Airway epithelial cell (primary cell): ENCODE measurements at places on chromosomes 3 and 15. TPM values are rescaled to one million over a fixed set of nuclear protein-coding genes. Genes with fewer than 3 reads are reported as not detected.

ABHD6 gene
- 7.2 and 9.9 TPM in 2 replicates for total RNA-seq

PLSCR2 gene
- not detected in 2 replicates for total RNA-seq

APOD gene
- total RNA-seq: 5.6 and 10.8 TPM in 2 replicates

IL1RAP gene
- 42.8 and 43.4 TPM in 2 replicates for total RNA-seq

RTP1 gene
- total RNA-seq: not detected in 2 replicates

GYG1 gene
- 13.1 and 24.4 TPM in 2 replicates for total RNA-seq

LYZL4 gene
- total RNA-seq: not detected in 2 replicates

AGTR1 gene
- total RNA-seq: 0.07 TPM in 1 of 2 replicates, not detected in the other

GOLGA6L4 gene
- total RNA-seq: 0.42 and 0.46 TPM in 2 replicates

MTFMT gene
- 22.5 and 35.4 TPM in 2 replicates for total RNA-seq

LMOD3 gene
- not detected in 2 replicates for total RNA-seq

GATA2 gene
- total RNA-seq: not detected in 2 replicates

GPR171 gene
- total RNA-seq: not detected in 2 replicates

ACKR2 gene
- total RNA-seq: 0.56 and 0.92 TPM in 2 replicates

KCNMB2 gene
- total RNA-seq: not detected in 2 replicates

HDDC3 gene
- 18.5 and 20.0 TPM in 2 replicates for total RNA-seq

GPR62 gene
- total RNA-seq: 0.23 TPM in 1 of 2 replicates, not detected in the other

KLHL40 gene
- not detected in 2 replicates for total RNA-seq

C2CD4B gene
- total RNA-seq: 0.56 TPM in 1 of 2 replicates, not detected in the other

PIF1 gene
- 9.5 TPM in 2 replicates for total RNA-seq

ERC2 gene
- total RNA-seq: under 0.01 and 0.56 TPM in 2 replicates

FAM107A gene
- total RNA-seq: not detected in 2 replicates

SLCO3A1 gene
- total RNA-seq: 4.3 and 6.5 TPM in 2 replicates

ACOX2 gene
- total RNA-seq: 0.28 and 0.85 TPM in 2 replicates

CHST13 gene
- not detected in 2 replicates for total RNA-seq

CLSTN2 gene
- total RNA-seq: under 0.01 TPM in 1 of 2 replicates, not detected in the other
